ENCODE measurements at places on chromosomes 7 and 10. TPM values are rescaled to one million over a fixed set of nuclear protein-coding genes. Genes with fewer than 3 reads are reported as not detected.

DNA sequence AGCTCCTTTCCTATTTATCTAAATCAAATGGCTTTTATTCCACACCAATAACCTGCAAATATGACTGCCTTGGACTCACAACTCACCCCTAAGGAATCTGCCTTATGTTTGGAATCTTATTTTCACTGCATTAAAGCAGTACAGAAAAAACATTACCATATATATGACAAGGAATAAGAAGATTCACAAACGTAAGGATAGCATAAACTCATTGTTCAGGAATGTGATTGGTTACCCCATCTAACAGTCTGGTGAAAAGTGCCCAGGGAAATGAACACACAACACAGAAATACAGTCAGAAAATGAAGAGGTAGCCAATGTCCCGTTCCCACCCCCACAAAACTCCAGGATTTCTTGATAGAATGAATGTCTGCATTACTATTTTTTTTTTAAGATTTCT lies 2.0 kb downstream of the PPP3CB start:
- H3K27me3 ChIP-seq, result no peaks in the 10 kb centered on the region
- H3K27ac ChIP-seq, result no peak overlapping the region
- H3K4me1 ChIP-seq, result peaks cover 38% of the 10 kb centered on the region
- no peak for DNase-seq
- peaks cover 7% of the 10 kb centered on the region for H3K36me3 ChIP-seq
- H3K4me3 ChIP-seq, result no peak overlapping the region

DNA sequence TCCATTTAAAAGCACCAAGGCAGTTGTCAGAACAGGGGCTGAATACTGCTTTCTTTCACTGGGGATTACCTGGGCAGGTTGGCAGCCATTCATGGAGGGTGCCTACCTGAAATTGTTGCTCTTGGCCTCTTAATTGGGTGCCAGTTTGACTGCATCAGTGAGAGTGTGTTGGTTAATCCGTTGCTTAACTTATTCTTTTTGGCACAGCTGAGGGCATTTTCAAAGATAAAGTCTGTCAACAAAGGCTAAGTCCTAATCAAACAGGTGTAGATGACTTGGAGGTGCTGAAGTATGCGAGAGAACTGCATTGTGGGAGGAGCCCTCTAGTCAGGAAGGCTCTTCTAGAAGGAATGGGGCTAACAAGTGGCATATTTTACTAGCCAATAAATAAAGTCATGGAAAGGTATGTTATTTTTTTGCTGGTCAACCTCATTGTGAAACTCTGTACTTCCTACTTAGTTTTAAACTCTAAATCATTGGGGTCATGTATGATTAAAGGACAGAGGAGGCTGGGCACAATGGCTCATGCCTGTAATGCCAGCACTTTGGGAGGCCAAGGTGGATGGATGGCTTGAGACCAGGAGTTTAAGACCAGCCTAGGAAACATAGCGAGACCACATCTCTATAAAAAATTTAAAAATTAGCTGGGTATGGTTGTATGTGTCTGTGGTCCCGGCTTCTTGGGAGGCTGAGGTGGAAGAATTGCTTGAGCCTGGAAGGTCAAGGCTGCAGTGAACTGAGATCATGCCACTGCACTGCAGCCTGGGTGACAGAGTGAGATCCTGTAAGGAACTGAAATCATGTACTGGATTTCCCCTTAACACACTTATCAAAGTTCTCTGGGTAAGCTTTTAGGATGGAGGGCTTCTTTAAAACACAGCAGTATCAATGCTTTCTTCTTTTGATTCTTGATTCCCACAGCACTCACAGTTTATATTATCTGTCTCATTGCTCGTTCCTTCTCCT lies 134.1 kb downstream of the LRMDA start:
- no peaks in the 10 kb centered on the region for H3K36me3 ChIP-seq
- H3K27me3 ChIP-seq, result no peaks in the 10 kb centered on the region
- H3K4me3 ChIP-seq, result no peak overlapping the region

DNA sequence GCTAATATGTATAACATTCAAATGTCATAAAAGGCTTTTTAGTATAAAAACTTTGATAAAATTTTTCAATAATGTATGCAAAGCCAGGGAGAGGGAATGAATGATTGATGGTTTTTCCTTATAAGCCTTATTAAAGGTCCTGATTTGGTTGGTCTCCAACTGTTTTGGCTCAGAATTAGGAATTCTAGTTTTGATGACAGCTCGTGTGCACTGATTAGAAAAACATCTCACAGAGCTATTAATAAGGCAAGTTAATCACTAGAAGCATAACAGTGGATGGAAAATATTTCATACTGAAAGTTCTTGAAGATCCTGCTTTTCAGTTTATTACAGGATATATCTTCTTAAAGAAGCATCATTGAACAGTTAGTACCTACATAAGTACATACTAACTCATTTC lies 114.9 kb upstream of the NOBOX start:
- no peak overlapping the region for H3K4me3 ChIP-seq
- DNase-seq, result no peak
- no peaks in the 10 kb centered on the region for H3K4me1 ChIP-seq
- H3K27ac ChIP-seq, result no peak overlapping the region

EBF3 gene
- total RNA-seq, result 4.6 TPM

MALRD1 gene
- total RNA-seq, result 0.26 TPM

Measured in body of pancreas (tissue), 4 donors.